ENCODE measurements at places on chromosomes 3 and 15. TPM values are rescaled to one million over a fixed set of nuclear protein-coding genes. Genes with fewer than 3 reads are reported as not detected.

FGD5 gene
- 0.17 TPM for total RNA-seq

PLSCR5 gene
- not detected for total RNA-seq

GOLGA8H gene
- 0.54 TPM for total RNA-seq

C3orf80 gene
- total RNA-seq, result not detected

ISLR gene
- total RNA-seq, result not detected

NANOGP8 gene
- total RNA-seq, result not detected

TEX9 gene
- total RNA-seq, result 1.3 TPM

THOC7 gene
- total RNA-seq, result 77.4 TPM

STRIT1 gene
- total RNA-seq, result not detected

NFKBIZ gene
- total RNA-seq, result 72.5 TPM

GPR149 gene
- total RNA-seq, result not detected

MGLL gene
- total RNA-seq, result 3.6 TPM

GPR176 gene
- 0.09 TPM for total RNA-seq

GRCh38 chr3:78893161-78893560 is 874.6 kb downstream of the ROBO1 start:
- DNase-seq, result no peak

DNA sequence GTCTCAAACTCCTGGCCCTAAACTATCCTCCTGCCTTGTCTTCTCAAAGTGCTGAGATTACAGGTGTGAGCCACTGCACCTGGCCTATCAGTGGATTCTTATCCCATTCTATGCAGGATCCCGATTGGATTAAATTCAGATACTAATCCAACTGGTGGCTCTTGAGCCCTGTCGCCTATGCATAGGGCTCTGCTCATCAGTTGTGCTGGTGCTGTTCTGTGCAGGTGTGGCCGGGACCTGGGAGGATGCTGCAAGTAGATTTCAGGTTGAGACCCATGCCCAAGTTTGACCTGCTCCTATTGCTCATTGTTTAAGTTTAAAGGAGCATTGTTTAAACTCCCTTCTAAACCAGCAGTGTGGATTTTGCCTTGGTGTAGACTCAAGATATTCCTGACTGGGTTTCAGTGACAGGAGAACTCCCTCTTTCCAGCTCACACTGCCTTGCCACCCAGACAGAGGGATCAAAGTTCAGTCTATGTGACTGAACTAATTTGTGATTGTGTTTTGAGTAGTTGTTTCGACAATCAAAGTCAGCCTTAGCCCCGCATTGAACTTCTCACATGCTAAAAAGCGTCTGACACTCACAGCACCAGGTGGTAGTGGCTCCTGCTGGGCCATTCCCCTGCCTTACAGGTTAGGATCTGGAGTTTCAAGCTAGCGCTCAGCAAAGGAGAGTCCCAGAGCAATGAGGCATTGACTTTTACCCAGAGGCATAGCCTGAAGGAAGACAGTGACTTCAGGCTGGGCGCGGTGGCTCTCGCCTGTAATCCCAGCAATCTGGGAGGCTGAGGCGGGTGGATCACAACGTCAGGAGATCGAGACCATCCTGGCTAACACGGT is 45.0 kb upstream of the PIK3CB start:
- no peak for DNase-seq

- DNase-seq, result peak; percentile 39
These were observed 144.6 kb upstream of the MEF2A start for GRCh38 chr15:99421172-99421656.

GRCh38 chr15:99568625-99569352 is 3.0 kb downstream of the MEF2A start:
- no peak for DNase-seq

DNA sequence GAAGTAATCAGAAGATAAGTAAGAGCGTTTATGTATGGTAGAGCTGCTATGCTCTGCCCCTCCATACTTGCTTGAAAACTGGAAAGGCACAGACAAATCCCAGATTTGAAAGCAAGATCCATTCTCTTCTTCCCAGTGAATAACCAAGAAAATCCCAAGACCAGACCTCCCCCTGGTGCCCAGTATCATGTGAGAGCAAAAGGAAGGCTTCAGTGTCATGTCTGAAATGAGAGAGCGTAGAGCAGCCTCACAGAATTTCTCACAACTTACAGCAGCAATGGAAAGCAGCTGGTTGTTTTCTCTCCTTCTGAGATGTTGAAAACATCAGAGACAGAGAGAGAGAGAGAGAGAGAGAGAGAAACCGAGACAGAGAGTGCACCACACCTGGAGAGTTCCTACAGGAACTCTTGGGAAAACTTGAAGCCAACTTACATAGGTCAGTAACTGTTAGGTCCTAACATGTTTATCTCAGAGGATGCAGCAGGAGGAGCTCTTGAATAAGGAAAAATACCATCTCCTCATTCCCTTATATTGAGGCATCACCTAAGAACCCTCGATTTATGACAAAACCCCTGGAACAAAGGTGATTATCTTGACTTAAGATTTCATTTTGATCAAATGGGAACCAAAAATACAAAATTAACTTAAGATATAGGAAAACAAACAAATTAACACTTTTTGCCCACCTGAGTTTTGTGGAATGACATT is 273.3 kb downstream of the NSUN3 start:
- DNase-seq, result no peak

DNA sequence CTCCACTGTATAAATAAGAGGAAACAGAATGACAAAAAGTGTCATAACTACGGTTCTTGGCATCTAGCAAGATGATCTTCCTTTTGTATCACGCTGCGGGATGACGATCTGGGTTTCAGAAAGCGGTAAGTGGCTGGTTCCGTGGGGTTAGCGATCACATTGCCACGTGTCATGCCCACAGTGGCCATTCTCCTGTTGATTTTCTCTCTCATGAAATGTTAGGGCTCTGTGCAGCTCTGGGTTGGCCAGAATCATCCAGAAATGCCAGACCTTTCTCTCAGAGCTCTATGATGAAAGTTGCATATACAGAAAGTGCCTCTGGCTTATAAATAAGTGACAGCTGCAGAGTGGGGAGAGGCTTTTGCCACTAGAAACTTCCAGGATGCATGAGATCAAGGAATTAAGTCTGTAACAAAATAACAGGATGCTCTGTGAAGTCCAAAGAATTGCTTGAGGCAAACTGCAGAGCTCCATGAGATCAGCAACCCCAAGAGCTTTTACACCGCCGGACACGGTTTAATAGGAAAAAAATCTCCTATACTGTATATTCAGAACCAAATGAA is 71.6 kb downstream of the ABTB1 start:
- no peak for DNase-seq

GRCh38 chr3:148880681-148881080 is 15.6 kb downstream of the CPA3 start:
- no peak for DNase-seq

DNA sequence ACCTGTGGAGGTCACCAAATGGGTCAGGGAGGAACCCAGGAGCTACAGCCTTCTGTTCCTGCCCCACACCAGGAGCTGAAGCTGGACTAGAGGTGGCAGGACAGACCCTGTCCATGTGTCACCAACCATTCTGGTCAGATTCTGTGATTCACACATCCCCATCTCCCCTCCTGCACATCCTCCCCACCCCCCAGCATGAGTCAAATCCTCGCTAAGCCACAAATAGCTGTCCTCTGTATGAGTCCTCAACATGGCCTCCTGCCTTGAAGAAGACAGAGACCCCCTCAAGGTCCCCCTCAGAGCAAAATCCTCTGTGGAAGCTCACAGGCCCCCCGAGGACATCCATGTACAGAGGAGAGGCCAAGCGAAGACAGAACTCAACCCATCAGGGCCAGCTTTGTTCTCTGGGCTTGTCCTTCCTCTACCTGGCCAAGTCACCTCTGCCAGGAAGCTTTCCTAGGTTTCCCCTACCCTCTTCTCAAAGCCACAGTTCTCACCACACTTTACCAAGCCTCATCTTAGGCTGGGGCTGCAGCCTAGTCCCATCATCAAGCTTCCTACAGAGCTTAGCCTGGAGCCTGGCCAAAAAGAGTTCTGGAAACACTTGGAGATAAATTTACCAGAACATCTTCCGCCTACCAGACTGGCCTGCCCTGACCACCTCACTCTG is 17.1 kb downstream of the CACNA2D2 start:
- no peak for DNase-seq

GRCh38 chr3:7752005-7752404 is 749.6 kb upstream of the LMCD1 start:
- no peak for DNase-seq

DNA sequence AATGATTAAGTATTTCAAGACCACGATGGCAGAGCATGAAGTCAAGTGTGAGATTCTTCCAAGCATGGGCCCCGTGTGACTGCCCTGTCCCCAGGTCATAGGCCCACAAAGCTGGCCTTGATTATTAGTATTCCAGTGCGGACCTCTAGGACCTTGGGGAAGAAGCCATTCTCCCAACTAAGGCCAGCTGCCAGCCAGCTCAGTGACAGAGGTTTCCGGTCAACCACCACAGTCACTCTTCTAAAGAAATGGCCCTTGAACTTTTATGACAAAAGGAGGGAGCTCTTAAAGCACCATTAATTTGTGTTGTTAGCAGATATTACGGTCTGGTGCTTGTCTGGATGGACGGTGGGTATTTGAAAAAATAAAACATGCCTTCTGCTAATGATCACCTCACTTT is 28.0 kb downstream of the FAM3D start:
- no peak for DNase-seq

GRCh38 chr3:76753599-76753998 is 286.3 kb upstream of the ROBO2 start:
- DNase-seq, result no peak

DNA sequence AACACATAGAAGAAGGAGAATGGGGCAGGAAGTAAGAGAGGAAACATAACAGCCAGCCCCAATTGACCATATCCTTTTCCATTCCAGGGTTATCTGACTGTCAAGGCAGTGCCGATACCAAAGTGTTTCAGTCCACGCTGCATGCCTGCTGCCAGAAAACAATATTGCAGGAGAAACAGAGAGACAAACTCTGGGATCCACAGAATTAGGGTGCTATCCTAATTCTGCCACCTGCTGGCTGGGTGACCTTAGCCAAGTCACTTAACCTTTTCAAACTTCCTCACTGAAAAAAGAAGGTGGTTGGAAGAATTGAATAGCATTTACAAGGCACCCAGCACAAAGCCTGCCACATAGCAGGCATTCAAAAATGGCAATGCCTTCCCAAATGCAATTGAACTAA is 32.0 kb downstream of the GLB1 start:
- DNase-seq, result no peak

DNA sequence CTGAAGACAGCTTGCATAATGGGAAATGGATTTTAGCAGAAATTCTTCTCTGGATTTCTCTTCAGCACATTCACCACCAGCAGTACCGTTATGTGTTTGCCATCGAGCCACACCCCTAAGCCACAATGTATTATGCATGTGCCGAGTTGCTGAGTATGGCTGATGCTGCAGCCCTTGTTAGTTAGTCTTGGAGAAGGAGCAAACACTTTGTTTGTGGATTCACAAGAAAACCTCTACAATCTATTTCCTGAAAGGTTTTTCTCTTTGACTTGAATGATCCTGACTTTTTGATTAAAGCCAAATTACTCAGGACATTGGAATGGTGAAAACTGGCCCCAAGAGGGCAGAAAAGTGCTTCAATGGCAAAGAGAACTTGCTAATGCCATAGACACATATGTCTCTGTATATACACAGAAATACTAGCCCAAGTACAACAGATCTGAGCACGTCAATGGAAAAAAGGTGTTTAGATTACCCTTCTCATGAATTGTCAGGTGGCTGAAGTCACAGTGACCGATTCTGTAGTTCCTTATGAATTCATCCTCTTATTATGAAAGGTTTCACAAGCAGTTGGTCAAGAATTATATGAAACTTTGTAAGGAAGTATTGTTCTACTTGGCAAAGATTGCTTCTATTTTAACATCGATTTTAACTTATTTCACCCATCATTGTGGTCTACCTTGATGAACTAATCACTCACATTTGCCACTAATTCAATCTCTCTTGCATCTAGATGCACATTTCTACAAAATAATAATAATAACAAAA is 103.0 kb downstream of the P3H2 start:
- DNase-seq, result no peak

- DNase-seq, result no peak
These were observed 5.3 kb upstream of the THRB start for GRCh38 chr3:24499991-24500390.

GRCh38 chr3:64195789-64196188 is 29.5 kb downstream of the PRICKLE2 start:
- no peak for DNase-seq

- DNase-seq, result no peak
These were observed 268.5 kb downstream of the SQOR start for GRCh38 chr15:45903283-45903682.

DNA sequence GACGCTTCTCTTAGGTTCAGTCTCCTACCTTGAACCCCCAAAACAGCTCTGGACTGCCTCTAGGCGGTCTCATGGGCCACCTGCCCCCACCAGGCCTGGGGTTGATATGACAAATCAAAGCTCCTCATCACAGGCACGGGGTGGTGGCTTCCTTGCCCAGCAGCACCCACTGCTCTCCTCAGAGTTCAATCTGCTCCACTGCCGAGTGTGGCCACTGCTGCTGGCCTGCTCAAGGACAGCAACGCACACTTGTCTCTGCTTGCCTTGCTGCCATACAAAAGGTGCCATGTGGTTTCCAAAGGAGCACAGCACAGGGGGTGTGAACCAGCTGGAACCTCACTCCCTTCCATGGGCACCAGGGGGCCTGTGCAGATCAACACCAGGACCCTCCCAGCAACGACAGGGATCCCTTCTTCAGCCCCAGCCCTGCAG is 10.2 kb downstream of the KBTBD13 start:
- no peak for DNase-seq

DNA sequence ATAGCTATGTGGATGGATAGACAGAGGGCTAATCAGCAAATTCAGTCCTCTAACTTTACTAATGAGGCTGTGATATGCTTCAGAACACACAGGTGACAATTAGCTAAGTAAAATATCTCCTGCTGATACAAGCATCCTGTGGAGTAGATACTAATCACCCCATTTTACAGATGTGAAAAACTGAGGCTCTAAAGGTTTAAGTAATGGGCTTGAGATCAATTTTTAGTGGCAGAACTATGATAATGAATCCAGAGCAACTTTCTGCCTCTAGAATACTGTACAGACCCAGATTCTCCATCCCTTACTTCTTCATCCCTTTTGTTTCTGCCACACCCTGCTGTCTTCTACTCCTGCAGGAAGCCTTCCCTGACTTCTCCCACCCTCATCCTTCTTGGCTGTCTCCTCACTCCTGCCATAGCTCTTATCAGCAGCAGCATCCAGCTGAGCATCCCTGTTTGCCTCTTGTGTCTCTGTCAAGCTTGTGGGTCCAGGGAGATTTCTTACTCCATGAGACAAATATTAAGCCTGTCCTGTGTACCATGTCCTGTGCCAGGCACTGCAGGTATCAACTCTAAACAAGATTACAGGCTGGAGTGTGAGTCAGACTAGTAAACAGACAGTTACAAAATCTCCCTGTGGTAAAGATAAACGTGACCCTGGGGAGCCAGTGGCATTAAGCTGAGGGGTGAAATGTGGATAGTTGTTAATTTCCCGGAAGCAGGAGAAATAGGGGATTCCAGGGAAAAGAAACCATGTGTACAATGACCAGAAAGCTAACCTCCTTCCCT is 39.2 kb downstream of the SLC6A11 start:
- no peak for DNase-seq

- DNase-seq, result no peak
These were observed 37.6 kb downstream of the CORO2B start for GRCh38 chr15:68616397-68616796.

GRCh38 chr15:77532067-77532710 is 100.5 kb downstream of the LINGO1 start:
- DNase-seq, result peak; percentile 7

GRCh38 chr3:4949659-4950058 is 29.6 kb upstream of the BHLHE40 start:
- DNase-seq, result no peak

GRCh38 chr3:44206261-44206660 is 35.4 kb upstream of the TOPAZ1 start:
- no peak for DNase-seq
